ENCODE measurements at places on chromosomes 12 and 14.

DNA sequence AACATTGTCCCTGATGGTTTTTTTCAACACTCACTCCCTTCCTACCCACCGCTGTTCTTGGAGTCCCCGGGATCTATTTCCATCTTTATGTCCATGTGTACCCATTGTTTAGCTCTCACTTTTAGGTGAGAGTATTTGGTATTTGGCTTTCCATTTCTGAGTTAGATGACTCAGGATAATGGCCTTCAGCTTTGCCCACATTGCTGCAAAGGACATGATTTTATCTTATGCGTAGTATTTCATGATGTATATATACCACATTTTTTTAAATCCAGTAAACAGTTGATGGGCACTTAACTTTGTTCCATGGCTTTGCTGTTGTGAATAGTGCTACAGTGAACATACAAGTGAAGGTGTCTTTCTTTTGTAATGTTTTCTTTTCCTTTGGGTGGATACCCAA is 123.5 kb upstream of the KITLG start:
- peak; percentile 36 for DNase-seq

DNA sequence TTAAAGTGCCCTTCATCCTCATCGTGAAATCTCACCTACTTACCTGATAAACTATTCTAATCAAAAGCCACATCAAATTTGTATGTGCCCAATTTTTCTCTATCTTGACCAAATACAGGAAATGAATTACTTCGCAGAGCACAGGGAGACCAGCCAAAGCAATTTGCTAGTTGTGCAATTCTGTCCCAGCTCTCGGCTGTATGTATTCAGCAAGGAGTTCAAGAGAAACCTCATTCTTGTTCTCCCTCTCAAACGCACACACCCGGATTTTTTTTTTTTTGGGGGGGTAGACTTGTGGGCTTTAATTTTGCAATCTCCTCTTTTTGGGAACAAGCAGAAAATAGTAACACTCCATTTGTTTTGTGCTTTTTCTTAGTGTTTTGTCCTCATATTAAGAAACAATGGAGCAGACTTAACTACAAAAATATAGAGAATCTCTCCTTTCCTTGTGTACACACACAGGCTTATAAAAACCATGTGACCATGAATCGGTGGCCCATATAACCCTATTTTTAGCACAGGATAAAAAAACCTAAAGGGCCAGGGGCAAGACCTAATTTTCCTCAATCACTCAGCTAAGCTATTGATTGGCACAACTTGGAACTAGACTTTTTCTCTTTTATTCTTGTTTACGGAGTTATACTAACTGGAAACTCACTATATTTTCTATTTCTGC is 64.2 kb downstream of the MBIP start:
- DNase-seq = peak; percentile 28

DNA sequence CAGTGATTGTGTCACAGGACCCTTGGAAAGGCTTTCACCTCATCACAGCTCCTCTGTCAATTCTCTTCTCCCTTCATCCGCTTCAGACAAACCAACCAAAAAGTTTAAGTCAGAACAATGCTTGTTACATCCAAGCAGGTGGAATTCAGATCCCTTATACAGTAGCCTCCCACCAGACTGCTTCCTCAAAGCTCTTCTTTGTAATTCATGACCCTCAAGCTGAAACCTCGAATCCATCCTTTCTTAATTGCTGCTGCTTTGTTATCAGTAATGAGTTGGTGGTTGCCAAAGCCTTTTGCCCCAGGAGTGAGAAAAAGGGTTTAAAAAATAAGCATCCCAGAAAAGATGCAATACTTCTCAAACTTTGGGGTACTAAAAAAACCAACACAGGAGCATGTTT is 9.5 kb downstream of the BEST3 start:
- no peak for DNase-seq

- DNase-seq = peak; percentile 24
Measured at GRCh38 chr12:71397433-71397954, 42.1 kb upstream of the LGR5 start.

DNA sequence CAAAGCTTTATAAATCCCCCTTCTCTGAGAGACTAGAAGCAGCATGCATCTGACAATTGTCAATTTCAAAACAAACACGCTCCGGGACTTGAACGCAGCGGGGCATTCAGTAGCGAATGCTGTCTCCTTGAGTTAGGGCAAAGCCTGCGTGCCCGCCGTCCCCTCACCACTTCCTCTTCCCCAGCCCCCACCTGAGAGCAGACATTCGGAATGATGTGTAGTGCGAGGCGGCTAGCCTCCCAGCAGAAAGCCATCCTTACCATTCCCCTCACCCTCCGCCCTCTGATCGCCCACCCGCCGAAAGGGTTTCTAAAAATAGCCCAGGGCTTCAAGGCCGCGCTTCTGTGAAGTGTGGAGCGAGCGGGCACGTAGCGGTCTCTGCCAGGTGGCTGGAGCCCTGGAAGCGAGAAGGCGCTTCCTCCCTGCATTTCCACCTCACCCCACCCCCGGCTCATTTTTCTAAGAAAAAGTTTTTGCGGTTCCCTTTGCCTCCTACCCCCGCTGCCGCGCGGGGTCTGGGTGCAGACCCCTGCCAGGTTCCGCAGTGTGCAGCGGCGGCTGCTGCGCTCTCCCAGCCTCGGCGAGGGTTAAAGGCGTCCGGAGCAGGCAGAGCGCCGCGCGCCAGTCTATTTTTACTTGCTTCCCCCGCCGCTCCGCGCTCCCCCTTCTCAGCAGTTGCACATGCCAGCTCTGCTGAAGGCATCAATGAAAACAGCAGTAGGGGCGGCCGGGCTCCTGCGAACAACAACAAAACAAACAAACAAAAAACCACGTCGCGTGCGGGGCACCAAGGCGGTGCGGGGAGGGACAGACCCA is 2.2 kb downstream of the PRMT8 start:
- DNase-seq = no peak

DNA sequence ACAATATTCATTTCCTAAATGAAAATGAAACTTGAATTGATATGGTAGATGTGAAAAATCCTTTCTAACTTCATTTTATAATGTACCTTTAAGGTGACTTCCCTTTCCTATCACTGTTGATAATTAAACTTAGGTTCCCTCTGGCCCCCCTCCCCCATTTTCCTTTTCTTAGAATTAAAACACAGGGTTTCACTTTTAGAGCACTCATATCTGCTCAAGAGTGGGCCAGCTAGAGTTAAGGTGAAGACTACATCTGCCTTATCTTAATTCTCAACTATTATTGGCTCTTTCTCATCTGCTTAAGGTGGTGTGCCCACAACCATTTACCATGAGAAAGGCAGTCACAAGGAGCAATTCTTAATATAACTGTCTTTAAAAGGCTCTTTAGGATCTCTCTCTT is 49.7 kb downstream of the LIN52 start:
- no peak for DNase-seq
